ENCODE measurements at places on chromosomes 6 and 20. TPM values are rescaled to one million over a fixed set of nuclear protein-coding genes. Genes with fewer than 3 reads are reported as not detected.

NKAPL gene
- total RNA-seq = not detected

DNA sequence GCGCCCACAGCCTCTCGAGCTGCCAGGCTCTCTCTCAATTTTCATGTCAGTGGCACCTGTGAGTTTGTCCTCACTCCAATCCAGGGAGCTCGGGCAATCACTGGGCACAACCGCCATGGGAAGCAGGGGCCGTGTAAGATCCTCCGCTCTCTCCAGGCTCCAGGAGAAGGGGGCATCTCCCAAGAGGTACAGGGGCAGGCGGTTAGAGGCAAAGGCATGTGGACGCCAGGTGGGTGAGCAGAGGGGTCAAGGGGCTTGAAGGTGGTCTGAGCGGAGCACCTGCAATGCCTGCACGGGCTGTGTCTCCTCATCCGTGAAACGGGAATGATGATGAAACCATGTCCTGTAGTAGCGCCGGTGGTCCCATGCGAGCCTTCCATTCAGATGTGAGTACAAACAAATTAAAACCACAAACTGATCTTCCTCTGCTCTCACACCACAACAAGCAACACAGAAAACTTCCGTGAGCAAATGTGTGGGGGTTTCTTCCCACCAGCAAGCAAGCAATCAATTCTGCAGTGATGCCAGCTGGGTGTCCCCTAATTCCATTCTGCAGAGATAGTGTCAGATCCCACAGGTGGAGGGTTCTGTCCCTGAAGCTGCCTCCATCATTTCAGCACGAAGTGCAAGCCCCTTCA is 222.5 kb upstream of the PMEPA1 start:
- no peaks in the 10 kb centered on the region for H3K27me3 ChIP-seq
- H3K4me3 ChIP-seq = no peak overlapping the region
- H3K36me3 ChIP-seq = no peaks in the 10 kb centered on the region
- no peaks in the 10 kb centered on the region for H3K4me1 ChIP-seq
- H3K27ac ChIP-seq = no peak overlapping the region

GRCh38 chr6:13561624-13562267 is 12.7 kb upstream of the SIRT5 start:
- DNase-seq = no peak
- no peak overlapping the region for H3K27ac ChIP-seq
- H3K36me3 ChIP-seq = no peaks in the 10 kb centered on the region
- no peaks in the 10 kb centered on the region for H3K27me3 ChIP-seq

DNA sequence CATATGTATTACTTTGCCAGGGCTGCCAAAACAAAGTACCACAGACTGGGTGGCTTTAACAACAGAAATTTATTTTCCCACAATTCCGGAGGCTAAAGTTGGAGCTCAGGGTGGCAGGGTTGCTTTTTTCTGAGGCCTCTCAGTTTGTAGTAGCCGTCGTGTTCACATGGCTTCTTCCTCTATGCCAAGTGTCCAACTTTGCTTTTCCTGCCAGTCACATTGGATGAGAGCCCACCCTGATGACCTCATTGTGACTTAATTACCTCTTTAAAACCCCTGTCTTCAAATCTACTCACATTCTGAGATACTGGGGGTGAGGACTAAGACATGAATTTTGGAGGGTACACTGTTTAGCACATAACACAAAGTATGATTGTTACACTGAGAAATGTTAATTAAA is 9.9 kb upstream of the ECT2L start:
- H3K4me3 ChIP-seq = no peak overlapping the region
- no peaks in the 10 kb centered on the region for H3K4me1 ChIP-seq
- no peaks in the 10 kb centered on the region for H3K27me3 ChIP-seq
- DNase-seq = no peak
- no peak overlapping the region for H3K27ac ChIP-seq

GRCh38 chr20:46144432-46145025 is 26.4 kb downstream of the CD40 start:
- H3K36me3 ChIP-seq = no peaks in the 10 kb centered on the region
- no peaks in the 10 kb centered on the region for H3K27me3 ChIP-seq
- H3K27ac ChIP-seq = no peak overlapping the region
- peaks cover 3% of the 10 kb centered on the region for H3K4me1 ChIP-seq
- no peak for DNase-seq

- H3K27me3 ChIP-seq = no peaks in the 10 kb centered on the region
- H3K4me3 ChIP-seq = no peak overlapping the region
- no peak overlapping the region for H3K27ac ChIP-seq
- H3K36me3 ChIP-seq = no peaks in the 10 kb centered on the region
- no peaks in the 10 kb centered on the region for H3K4me1 ChIP-seq
These were observed 219.0 kb downstream of the ERMARD start for GRCh38 chr6:169970306-169970988.
